Fibroblast of lung (primary cell): ENCODE measurements at places on chromosomes 1 and 21. TPM values are rescaled to one million over a fixed set of nuclear protein-coding genes. Genes with fewer than 3 reads are reported as not detected.

Gene TCHHL1
- total RNA-seq = not detected in 2 replicates

Gene IQCC
- 1.3 and 2.3 TPM in 2 replicates for total RNA-seq

Gene SRGAP2C
- 15.7 and 36.5 TPM in 2 replicates for total RNA-seq

Gene PPOX
- 9.2 and 12.2 TPM in 2 replicates for total RNA-seq

Gene ACTN2
- total RNA-seq = under 0.01 and 0.17 TPM in 2 replicates

Gene PRKCZ
- total RNA-seq = 2.0 and 2.3 TPM in 2 replicates

Gene TFF3
- total RNA-seq = not detected in 2 replicates

Gene KCNH1
- 0.17 and 0.26 TPM in 2 replicates for total RNA-seq

GRCh38 chr1:159712080-159712479, 2.3 kb downstream of the CRP start:
- H3K27me3 ChIP-seq = no peaks in the 10 kb centered on the region
- H3K27ac ChIP-seq = no peak overlapping the region
- H3K4me1 ChIP-seq = no peaks in the 10 kb centered on the region
- no peak overlapping the region for H3K4me3 ChIP-seq

DNA sequence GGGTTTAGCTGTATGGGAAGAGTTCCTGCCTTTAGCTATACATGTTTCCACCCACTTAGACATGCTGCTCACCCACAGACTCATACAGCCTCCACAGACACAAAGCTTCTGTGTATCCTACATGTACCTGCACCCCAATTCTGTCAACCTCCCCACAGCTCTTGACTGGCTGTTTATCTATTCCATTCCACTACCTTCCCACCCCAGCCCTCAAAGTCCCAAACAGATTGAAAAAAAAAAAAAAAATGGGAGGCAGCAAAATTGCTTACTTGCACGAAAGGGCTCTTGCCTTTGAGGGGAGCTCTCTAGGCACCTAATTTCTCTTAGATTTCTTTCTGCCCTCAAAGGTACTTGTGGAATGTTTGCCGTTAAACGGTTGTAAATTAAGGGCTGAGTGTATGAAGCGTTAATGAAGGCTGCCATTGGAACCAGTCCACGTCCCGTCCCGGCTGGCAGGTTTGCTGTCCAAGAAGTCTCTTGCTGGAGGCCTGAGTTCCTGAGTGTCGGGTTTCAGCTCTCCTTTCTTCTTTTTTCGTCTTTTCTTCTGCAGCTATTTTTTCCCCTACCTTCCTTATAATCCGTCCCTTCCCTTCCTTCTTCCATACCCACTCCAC, 43.6 kb downstream of the PBX1 start:
- H3K27me3 ChIP-seq = no peaks in the 10 kb centered on the region
- H3K4me1 ChIP-seq = peaks cover 9% of the 10 kb centered on the region
- peak overlapping the region; percentile 27 for H3K4me3 ChIP-seq
- no peaks in the 10 kb centered on the region for H3K36me3 ChIP-seq
- DNase-seq = peak; percentile 59

- no peaks in the 10 kb centered on the region for H3K27me3 ChIP-seq
- DNase-seq = peak; percentile 75
- no peak overlapping the region for H3K4me3 ChIP-seq
- H3K4me1 ChIP-seq = peaks cover 6% of the 10 kb centered on the region
- peaks cover 15% of the 10 kb centered on the region for H3K36me3 ChIP-seq
These were observed 3.1 kb downstream of the C1orf216 start for GRCh38 chr1:35715568-35716002.

GRCh38 chr1:62228883-62229187, 34.2 kb downstream of the L1TD1 start:
- no peaks in the 10 kb centered on the region for H3K27me3 ChIP-seq
- no peak for DNase-seq
- no peaks in the 10 kb centered on the region for H3K36me3 ChIP-seq
- no peak overlapping the region for H3K4me3 ChIP-seq
- no peaks in the 10 kb centered on the region for H3K4me1 ChIP-seq

GRCh38 chr1:205441318-205441633, 14.6 kb downstream of the BLACAT1 start:
- no peaks in the 10 kb centered on the region for H3K4me1 ChIP-seq
- no peak overlapping the region for H3K4me3 ChIP-seq
- no peaks in the 10 kb centered on the region for H3K36me3 ChIP-seq
- peaks cover 25% of the 10 kb centered on the region for H3K27me3 ChIP-seq
- H3K27ac ChIP-seq = no peak overlapping the region

GRCh38 chr1:156471496-156472490, 28.8 kb downstream of the MEF2D start:
- no peaks in the 10 kb centered on the region for H3K27me3 ChIP-seq
- DNase-seq = no peak

GRCh38 chr1:156481527-156481926, 19.0 kb downstream of the MEF2D start:
- no peak overlapping the region for H3K4me3 ChIP-seq
- no peak for DNase-seq
- no peaks in the 10 kb centered on the region for H3K27me3 ChIP-seq
- peaks cover 17% of the 10 kb centered on the region for H3K4me1 ChIP-seq
- H3K36me3 ChIP-seq = peaks cover 35% of the 10 kb centered on the region
- H3K27ac ChIP-seq = no peak overlapping the region

DNA sequence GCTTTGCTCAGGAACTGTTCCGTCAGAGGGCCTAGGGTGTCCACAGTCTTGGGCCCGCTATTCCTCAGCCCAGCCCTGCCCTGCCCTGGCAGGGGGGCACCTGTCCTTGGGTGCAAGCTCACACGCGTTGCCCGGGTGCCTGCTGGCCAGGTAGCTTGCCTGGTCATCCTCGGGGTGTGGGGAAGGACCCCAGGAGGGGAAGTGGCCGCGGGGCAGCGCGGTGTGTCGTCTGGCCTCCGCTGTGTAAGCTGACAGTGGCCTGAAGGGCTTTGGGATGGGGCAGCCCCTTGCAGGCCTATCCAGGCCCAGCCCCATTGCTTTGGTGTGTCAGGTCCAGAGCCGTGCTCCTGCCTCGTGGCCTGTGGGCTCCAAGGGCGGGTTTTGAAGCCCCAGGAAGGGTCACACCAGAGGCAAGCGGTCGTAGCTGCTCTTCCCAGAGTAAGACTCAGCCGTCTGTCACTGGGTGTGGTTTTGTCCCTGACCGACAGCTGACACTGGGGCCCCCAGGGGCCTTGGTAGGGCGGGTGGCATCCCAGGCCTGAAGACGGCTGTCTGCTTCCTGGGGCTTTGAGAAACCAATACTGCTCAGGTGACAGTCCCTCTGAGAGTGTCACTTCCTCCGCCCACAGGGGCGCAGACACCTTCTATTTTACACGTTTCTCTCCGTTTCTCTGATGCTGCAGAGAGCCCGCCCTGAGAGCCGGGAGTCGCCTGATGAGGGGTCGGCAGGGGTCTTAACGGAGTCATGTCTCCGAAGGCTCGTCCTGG, 72.1 kb downstream of the SKI start:
- H3K27me3 ChIP-seq = no peaks in the 10 kb centered on the region
- H3K36me3 ChIP-seq = peaks cover 13% of the 10 kb centered on the region

GRCh38 chr1:37931361-37932158, 15.3 kb downstream of the INPP5B start:
- H3K27me3 ChIP-seq = no peaks in the 10 kb centered on the region
- DNase-seq = peak; percentile 87
- peaks cover 8% of the 10 kb centered on the region for H3K4me1 ChIP-seq
- peak overlapping the region; percentile 67 for H3K4me3 ChIP-seq
- no peaks in the 10 kb centered on the region for H3K36me3 ChIP-seq
- peak overlapping the region; percentile 38 for H3K27ac ChIP-seq

- H3K27ac ChIP-seq = no peak overlapping the region
- H3K4me3 ChIP-seq = no peak overlapping the region
- DNase-seq = no peak
- no peaks in the 10 kb centered on the region for H3K27me3 ChIP-seq
These were observed 179.6 kb downstream of the TPR start for GRCh38 chr1:186195377-186195931.

DNA sequence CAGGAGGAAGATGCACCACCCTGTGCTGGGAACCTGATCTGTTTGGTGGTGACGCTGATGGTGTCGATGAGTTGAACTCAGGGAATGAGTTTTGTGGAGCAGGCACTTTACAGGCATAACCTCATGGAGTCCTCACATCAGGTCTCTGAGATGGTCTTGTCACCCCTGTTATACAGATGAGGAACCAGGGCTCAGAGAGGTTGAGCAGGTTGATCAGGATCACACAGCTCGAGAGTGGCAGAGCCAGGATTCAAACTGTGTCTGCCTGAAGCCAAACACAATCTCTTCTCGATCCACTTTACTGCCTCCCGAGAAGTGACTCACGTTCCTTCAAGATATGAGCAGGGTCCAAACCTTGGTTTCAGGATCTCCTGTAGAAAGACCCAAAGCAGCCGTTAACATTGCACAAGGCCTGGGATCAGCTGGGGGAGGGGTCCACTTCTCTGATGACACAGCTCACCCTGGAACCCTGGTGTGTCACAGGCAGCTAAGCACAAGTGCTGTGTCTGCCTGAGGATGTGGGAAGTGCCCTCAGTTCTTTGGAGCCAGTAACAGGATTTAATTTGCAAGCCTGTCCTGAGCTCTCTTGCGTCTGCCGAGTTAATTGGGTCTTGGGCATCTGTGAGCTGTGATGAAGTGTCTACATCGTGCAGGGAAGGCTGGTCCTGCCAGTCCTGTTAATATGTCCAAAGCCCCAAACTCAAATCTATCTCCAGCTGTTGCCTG, 65.4 kb upstream of the STUM start:
- no peaks in the 10 kb centered on the region for H3K4me1 ChIP-seq
- H3K27me3 ChIP-seq = peaks cover 6% of the 10 kb centered on the region
- no peak overlapping the region for H3K4me3 ChIP-seq
- no peaks in the 10 kb centered on the region for H3K36me3 ChIP-seq
- H3K27ac ChIP-seq = no peak overlapping the region

GRCh38 chr1:178282949-178283367, 189.1 kb downstream of the RASAL2 start:
- no peak overlapping the region for H3K4me3 ChIP-seq
- H3K27me3 ChIP-seq = no peaks in the 10 kb centered on the region
- no peaks in the 10 kb centered on the region for H3K4me1 ChIP-seq
- H3K36me3 ChIP-seq = no peaks in the 10 kb centered on the region
- peak; percentile 68 for DNase-seq

DNA sequence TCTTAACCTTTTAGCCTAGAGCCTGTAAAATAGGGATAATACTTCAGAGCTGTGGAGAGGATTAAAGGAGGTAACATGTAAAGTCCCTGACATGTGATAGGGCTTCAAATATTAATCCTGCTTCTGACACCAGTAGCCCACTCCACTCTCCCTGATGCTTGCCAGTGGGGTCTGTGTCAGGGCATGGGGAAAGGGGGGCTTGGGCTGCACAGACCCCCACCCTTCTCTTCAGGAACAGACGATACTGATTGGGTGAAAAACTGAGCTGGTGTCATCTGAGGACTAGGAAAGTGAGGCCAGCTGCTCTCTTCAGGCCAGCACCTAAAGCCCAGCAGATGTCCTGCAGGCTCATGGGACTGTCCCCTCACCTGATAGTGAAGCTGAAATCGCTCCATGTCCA, 27.0 kb upstream of the MEF2D start:
- H3K27me3 ChIP-seq = no peaks in the 10 kb centered on the region
- H3K36me3 ChIP-seq = peaks cover 19% of the 10 kb centered on the region
- H3K4me1 ChIP-seq = no peaks in the 10 kb centered on the region
- no peak overlapping the region for H3K4me3 ChIP-seq

DNA sequence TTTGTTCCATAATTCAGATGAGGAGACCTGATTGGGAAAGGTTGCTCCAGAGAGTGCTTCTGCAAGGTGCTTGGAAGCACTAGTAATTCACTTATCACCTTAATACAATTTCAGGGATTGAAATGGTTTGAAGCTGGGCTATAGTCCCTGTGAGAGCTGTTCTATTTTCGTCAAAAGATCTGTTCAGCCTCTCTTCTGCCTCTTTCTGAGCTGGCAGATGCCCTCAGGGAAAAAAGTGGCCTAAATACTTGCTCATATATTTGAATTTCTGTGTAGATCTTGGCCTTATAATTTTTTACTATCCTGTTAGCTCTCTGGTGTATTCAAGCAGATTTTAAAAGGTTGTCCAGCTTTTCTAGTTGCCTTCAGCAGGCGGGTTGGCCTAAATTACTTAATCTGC, 22.3 kb downstream of the C1orf146 start:
- H3K4me3 ChIP-seq = no peak overlapping the region
- no peaks in the 10 kb centered on the region for H3K27me3 ChIP-seq
- DNase-seq = no peak
- H3K4me1 ChIP-seq = no peaks in the 10 kb centered on the region

- H3K4me3 ChIP-seq = no peak overlapping the region
- H3K4me1 ChIP-seq = no peaks in the 10 kb centered on the region
- DNase-seq = no peak
- no peaks in the 10 kb centered on the region for H3K36me3 ChIP-seq
These were observed 648.8 kb downstream of the PTPRC start for GRCh38 chr1:199287647-199288046.

DNA sequence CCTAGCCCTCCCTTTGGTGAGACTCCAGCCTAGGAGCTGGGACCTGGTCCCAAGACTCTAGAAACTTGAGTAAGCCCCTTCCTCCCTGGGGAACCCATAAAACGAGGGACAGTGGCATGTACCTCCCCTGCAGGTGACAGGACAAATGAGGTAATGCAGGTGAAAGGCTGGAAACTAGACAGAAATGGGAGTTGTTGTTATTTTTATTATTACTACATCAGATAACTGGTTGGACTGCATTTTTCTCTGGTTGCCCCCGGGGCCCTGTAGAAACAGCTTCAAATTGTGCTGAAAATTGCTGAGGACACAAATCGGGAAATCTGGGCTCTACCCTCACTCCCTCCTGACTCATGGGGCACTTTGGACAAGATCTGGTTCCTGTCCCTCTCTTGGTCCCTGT, 132.3 kb upstream of the WNT4 start:
- H3K27me3 ChIP-seq = no peaks in the 10 kb centered on the region
- no peak for DNase-seq
- no peaks in the 10 kb centered on the region for H3K4me1 ChIP-seq
- no peaks in the 10 kb centered on the region for H3K36me3 ChIP-seq

GRCh38 chr1:89171067-89171438, 4.8 kb downstream of the GBP7 start:
- H3K4me3 ChIP-seq = no peak overlapping the region
- no peaks in the 10 kb centered on the region for H3K36me3 ChIP-seq
- no peak for DNase-seq
- H3K27me3 ChIP-seq = no peaks in the 10 kb centered on the region

DNA sequence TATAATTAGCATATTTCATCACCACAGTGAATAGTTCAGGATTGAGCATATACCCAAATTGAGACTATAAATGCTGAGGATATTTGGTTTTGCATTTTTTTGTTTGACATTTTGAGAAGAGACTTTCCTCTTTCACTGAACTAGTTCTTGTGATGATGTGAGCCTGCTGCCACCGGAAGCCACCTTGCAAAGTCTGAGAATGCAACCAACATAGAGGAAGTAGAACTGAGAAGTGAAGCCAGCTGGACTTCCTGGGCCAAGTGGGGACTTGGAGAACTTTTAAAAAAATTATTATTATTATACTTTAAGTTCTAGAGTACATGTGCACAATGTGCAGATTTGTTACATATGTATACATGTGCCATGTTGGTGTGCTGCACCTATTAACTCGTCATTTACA, 102.3 kb downstream of the RPE65 start:
- no peaks in the 10 kb centered on the region for H3K36me3 ChIP-seq
- no peak overlapping the region for H3K27ac ChIP-seq
- H3K27me3 ChIP-seq = no peaks in the 10 kb centered on the region
- no peak overlapping the region for H3K4me3 ChIP-seq
- no peak for DNase-seq

- DNase-seq = no peak
- peaks cover 15% of the 10 kb centered on the region for H3K27me3 ChIP-seq
- no peak overlapping the region for H3K27ac ChIP-seq
These were observed 433 bp upstream of the KAZN start for GRCh38 chr1:14598007-14598497.
